Activated CD8-positive, alpha-beta T cell treated with anti-CD3 and anti-CD28 coated beads for 36 hours (primary cell): ENCODE measurements at places on chromosomes 5 and 9. TPM values are rescaled to one million over a fixed set of nuclear protein-coding genes. Genes with fewer than 3 reads are reported as not detected.

DNA sequence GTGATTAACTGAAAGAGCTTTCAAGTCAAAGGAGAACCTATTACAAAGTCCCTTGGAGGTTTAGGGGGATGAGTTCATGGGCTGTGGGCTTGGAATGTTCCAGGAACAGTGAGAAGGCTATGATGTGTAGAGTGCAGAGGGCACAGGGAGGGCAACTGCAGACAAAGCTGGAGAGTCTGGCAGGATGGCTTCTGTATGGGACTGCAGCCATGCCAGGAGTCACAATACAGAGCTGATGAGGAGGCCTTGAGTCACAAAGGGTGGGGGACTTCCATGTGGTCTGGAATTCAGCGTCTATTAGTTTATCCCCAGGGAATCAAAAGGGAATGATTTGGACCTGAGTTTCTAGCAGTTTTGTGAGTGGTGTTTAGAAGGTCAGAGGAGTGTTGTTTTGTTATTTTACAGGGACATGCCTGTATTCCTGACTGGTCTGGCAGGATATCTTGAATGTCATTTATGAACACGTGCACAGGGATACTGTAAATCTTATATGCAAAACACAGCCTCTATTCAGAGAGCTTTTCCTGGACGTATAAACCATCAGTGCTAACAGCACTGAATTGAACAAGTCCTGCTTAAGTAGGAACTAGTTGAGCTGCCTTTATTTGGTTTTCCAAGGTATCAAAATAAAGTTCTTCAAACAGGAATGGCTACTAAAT is 14.3 kb upstream of the TEK start:
- DNase-seq, result no peak

DNA sequence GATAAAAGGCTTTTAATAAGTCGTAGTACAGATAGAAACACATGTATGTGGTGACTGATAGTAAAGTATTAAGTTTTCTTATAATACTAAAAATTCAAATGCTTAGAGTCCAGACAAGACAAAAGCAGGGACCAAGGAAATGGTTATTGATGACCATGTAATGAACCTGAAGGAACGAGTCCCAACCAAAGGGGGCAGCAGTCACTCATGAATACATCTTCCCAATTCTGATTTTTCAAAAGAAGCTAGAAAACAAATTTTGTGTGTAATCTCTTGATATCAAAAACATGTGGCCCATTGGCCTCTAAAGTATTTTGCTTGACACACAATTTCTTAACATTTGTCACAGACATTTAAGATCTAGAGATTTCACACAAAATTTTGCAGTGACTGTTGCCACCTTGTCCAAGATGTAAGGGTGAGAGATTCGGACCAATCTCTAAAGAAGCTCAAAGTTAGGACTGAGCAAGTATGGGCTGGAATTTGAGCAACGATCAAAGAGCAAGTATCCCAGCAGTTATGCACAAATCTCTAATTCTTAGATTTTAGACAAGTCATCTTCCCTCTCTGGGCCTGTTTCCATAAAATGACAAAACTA is 66.8 kb downstream of the ARL15 start:
- DNase-seq, result peak; percentile 62

DNA sequence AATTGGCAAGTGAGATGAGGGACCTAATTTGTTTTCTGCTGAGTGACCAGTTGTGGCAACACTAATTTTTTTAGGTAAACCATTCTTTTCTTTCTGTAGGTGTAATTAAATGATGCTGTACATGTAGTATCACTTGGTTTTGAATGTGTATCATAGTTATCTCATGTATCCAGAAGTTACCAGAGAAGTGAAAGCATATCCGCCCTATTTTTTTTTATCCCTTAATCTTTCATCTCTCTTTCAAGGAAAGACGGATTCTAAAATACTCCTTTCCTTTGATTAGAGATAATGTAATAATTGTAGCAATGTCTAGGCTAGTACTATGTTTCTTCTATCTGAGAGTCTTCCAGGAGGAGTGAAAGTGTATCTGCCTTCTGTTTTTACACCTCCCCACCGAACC is 7.1 kb downstream of the KDM3B start:
- no peak for DNase-seq

DNA sequence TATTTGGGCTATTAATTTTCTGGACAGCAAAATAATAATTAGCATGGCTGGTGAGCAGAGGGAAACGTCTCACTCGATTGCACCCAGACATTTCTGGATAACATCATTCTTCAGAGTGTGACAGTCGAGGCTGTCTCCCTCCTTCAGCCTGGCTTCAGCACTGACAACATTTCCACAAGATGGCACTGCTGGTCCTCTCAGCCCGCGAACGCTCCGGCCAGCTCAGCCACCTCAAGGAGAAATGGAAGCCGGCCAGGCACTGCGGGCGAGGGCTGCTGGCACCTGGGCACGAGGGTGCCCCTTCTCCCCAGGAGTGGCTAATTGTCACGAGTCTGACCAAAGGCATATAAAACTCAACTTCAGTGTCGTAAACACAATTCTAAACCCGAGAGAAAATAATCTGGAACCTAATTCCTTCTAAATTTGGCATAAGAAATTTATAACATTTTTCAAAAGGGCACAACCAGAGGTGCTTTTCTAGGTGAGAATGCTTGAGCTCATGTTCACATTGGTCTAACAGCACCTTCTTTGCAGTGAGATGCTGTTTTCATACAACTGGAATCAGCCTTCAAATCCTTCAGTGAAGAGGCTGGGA is 65.9 kb downstream of the DAP start:
- peak; percentile 39 for DNase-seq

- no peak for DNase-seq
These were observed 241.7 kb upstream of the NR4A3 start for GRCh38 chr9:99579964-99580363.

DNA sequence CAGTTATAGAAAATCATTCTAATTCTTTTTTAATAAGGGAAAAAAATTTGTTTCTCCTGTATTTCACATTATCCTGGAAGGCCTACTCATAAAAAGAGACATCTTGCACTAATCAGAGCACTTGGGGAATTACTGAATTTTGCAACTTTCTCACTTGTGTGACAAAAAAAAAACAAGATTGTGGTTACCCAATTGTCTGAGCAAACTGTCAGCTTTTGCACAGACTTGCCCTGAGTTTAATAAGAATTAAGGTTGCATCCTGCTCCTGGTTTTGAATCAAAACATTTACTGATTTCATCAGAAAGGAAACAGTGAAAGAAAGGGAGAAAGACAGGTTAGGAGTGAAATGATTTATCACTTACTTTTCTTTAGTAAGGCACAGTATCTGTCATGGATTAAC is 10.6 kb upstream of the SH3RF2 start:
- DNase-seq, result no peak

DNA sequence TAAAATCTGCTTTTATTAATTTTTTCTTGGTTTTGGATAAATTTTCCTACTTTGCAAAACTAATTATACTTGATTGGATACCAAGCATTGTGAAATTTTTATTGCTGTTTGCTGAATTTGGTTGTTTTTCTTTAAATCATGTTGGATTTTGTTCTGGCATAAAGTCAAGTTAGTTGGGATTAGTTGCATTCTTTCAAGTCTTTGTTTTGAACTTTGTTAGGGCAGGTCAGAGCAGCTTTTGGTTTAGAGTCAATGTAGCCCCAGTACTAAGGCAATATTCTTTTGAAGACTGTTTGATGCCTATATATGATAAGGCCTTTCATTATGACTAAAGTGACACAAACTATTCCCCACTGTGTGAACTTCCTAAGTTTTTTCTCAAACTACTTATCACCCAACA is 531.1 kb downstream of the RASEF start:
- DNase-seq, result no peak

DNA sequence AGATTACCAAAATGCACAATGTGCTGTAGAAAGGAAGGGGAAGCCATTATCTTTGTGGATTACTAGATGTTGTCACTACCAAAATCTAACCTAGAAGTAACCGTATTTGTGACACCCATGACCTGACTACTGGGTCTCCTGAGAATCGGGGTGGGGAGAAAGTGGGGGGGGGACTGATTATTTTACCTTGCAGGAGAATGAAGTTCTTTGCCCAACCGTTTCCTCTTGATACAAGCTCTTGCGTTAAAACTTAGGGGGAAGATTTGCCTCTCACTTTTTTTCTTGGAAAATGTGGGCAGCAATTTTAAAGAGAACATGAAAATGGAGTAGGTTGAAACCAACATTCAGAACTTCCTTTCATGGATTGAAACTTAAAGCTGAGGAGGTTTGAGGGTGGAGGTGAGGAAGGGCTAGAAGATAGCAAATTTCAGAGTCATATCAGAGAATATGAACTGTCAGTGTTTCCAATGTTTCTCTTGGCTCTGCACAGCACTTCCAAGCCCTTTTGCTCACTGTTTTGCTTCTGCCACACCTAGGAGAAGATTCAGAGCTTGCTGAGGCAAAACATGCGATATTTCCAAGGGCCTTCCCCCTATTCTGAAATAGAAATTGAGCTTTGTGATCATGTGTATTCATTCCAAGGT is 280.8 kb downstream of the AOPEP start:
- peak; percentile 5 for DNase-seq

GRCh38 chr5:172492097-172492840 is 37.9 kb upstream of the SH3PXD2B start:
- DNase-seq, result no peak

GRCh38 chr5:1010641-1011046 is 2.0 kb downstream of the NKD2 start:
- no peak for DNase-seq

GFI1B gene
- not detected for total RNA-seq

FBXO38 gene
- total RNA-seq, result 39.6 TPM

HTR4 gene
- not detected for total RNA-seq

MAMDC2 gene
- not detected for total RNA-seq

MYMK gene
- not detected for total RNA-seq

EHMT1 gene
- 67.1 TPM for total RNA-seq

DDX4 gene
- not detected for total RNA-seq
